ENCODE measurements at places on chromosomes 11 and 22.

- peak; percentile 31 for DNase-seq
Observed at GRCh38 chr11:12556788-12557384, 117.3 kb upstream of the TEAD1 start.

DNA sequence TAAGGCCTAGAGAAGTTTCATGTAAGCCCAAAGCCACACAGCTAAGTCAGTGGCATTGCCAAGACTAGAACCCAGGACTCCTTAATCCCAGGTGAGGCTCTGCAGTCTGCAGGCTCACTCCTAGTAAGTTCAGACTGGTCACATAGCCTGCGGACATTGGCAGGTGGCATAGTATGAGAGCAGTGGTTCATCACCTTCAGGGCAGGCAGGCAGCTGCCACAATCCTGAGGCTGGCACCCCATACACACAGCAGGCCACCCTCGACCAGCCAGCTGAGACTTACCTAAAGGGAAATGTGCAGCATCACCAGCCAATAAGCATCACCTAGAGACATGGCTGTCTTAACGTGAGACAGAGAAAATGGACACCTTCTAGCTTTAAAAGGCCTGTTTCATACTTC is 231.6 kb upstream of the UBASH3B start:
- no peak for DNase-seq

DNA sequence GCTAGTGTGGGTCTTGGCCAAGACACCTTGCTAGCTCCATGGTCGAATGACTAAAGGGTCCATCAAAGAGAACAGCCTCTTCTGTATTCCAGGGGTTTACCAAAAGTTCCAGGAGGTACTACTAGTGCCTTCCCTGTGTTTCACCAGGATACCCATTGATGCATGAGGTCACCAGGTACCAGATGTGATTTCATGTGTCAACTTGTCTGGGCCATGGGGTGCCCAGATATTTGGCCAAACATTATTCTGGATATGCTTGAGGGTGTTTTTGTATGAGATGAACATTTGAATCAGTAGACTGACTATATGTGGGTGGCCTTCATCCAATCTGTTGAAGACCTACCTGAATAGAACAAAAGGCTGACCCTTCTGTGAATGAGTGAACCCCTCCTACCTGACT is 92.8 kb downstream of the GALNT18 start:
- no peak for DNase-seq

GRCh38 chr11:9203691-9204311 is 61.3 kb downstream of the DENND5A start:
- no peak for DNase-seq

GRCh38 chr11:14248580-14248981 is 110.4 kb downstream of the RRAS2 start:
- DNase-seq: no peak

GRCh38 chr22:41285441-41285819 is 557 bp downstream of the RANGAP1 start:
- no peak for DNase-seq

DNA sequence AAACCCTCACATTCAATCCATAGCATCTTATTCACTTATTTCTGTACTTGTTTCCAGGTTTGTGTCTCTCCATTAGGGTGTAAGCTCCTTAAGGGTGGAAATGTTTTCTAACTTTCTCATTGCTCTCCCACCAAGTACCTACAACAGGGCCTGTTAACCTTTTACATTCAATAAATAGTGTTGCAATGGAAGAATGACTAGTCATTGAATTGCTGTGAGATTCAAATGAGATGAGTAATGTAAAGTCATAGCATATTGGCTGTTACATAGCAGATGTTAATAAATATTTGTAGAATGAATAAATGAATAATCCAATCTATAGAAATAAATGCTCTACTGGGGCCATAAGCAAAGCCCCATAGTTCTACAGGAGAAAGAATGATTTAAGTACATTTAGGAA is 75.4 kb upstream of the DDI1 start:
- no peak for DNase-seq

GRCh38 chr11:65211293-65212105 is 29.8 kb downstream of the CAPN1 start:
- no peak for DNase-seq

DNA sequence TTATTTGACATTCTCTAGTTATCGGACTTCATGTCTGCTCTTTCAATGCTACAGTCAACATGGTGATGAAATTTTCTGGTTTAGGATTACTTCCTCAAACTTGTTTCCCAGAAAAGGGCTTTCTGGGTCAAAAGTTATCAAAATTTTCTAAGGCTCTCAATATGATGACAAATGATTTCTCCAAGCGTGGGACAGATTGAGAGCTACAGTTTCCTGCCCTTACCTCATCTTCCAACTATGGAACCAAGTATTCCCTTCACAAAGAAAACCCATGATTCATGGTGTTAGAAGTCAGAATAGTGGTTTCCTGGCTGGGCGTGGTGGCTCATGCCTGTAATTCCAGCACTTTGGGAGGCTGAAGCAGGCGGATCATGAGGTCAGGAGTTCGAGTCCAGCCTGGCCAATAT is 17.8 kb downstream of the MYO18B start:
- no peak for DNase-seq

- no peak for DNase-seq
Observed at GRCh38 chr11:112176077-112176476, 765 bp downstream of the BCO2 start.

DNA sequence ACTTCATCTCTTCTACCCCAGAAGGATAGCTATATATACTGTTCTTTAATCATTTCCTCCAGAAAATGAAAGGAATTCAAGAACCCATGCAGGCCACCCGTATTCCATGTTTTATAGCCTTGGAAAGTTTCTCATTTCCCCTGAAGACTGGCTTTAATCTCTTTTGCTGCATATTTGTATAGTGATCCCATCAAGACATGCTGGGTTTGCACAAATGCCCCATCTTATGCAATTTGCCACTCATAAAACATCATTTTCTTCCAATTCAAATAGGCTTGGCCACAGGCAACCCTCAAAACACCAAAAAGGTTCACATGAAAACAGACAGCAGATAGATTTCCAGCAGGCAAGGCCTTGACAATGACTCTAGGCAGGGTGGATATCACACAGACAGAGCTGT is 28.3 kb upstream of the APOA1 start:
- DNase-seq: no peak

DNA sequence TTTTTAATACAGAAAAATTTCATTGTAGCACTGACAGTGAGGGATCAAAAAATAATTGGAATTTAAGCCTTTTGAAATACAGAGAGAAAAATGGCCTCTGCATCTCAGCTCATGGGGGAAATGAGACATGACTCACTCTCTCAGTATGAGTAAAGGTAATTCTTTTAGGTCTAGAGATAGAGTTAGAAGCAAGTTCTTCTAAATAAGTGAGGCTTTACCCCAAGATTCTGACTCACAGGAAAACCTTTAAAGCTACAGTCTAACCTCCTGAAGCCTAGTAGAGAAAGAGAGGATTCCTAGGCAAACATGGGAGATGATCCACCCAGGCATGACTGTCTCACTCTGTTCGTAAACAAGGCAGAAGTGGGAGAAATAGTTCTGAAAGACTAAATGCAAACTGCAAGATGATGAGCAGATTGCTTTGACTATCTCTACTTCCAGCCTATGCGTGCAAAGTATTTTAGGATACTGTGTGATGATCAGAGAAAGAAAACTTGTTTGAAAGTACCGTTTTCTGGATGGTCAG is 1003.3 kb upstream of the CCDC90B start:
- DNase-seq: no peak

GRCh38 chr22:31211862-31212730 is at the start of gene LIMK2:
Gene LIMK2, plus strand, starts transcription at chr22:31212298. Its CDS starts 111 bp downstream, at chr22:31212409.
- DNase-seq: peak; percentile 52

DNA sequence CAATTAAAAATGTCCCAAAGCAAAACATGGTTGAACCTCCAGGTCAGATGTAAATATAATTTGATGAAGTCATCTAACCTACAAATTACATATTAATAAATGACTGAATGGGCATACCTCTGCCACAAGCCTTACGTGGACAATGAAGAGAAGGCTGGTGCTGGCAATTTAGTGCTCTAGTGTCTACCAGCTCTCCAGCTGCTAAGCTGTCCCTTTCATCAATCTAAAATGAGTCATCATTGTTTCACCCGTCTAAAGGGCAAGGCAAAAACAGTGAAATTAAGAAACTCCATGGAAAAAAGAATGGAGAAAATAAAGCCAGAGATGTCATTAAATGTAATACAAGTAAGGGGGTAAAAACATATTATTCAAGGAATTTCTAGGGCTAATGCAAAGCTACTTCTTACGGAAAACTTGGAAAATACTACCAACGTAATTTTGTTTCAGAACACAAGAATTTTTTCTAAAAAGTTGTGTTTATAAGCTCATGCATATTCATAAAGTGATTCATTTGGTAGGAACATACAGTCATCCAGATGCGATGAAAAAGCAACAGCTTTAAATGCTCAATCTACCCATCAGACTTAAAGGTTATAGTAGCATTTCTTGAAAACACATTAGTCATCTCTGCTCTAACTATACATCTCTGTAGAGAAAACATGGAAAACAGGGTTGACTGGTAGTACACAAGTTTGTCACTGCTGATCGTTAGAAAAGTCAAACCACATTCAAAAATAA is 71.5 kb downstream of the SIK3 start:
- no peak for DNase-seq
